Naive B cell (primary cell): ENCODE measurements at places on chromosomes 4 and X. TPM values are rescaled to one million over a fixed set of nuclear protein-coding genes. Genes with fewer than 3 reads are reported as not detected.

The BTK gene
- polyA plus RNA-seq: 110 TPM

The DUX4 gene
- not detected for polyA plus RNA-seq

The SAGE1 gene
- polyA plus RNA-seq: not detected

The HSFX3 gene
- polyA plus RNA-seq: not detected

The PWWP3B gene
- polyA plus RNA-seq: not detected

The TCEAL2 gene
- polyA plus RNA-seq: not detected

The MND1 gene
- 0.78 TPM for polyA plus RNA-seq
